ENCODE measurements at places on chromosomes 6 and 20.
A peak's percentile ranks its signal among the peaks of the same experiment; 100 is the strongest.

DNA sequence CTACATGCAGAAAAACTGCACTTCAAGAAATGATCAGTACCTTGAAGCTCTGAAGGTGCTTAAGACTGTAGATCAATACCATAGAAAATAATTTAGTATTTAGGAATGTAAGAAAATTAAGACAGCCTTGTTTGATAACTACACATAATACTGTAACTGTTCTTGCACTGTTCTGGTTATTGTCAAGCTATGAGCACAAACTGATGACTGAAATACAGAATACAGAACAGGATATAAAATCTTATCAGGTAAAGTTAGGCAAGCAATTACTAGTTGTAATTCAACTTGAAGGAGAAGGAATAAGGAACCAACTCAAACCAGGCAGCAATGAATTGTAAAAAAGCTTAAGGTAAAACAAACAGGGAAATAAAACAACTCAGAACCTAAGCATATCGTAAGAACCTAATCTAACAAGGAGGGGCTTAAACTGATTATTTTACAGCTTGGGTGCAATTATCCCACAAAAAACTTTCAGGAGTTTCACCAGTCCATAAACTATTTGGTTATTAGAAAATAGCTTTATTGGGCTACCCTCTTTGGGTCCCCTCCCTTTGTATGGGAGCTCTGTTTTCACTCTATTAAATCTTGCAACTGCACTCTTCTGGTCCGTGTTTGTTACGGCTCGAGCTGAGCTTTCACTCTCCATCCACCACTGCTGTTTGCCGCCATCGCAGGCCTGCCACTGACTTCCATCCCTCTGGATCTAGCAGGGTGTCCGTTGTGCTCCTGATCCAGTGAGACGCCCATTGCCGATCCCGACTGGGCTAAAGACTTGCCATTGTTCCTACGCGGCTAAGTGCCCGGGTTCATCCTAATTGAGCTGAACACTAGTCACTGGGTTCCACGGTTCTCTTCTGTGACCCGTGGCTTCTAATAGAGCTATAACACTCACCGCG, 97.7 kb downstream of the ATG5 start:
- no peak for DNase-seq

GRCh38 chr20:16477632-16478031, 95.6 kb downstream of the KIF16B start:
- DNase-seq: no peak

- no peak for DNase-seq
These were observed 30.8 kb downstream of the RRBP1 start for GRCh38 chr20:17651129-17651759.

- no peak for DNase-seq
These were observed 90.3 kb downstream of the OLIG3 start for GRCh38 chr6:137403855-137404254.

DNA sequence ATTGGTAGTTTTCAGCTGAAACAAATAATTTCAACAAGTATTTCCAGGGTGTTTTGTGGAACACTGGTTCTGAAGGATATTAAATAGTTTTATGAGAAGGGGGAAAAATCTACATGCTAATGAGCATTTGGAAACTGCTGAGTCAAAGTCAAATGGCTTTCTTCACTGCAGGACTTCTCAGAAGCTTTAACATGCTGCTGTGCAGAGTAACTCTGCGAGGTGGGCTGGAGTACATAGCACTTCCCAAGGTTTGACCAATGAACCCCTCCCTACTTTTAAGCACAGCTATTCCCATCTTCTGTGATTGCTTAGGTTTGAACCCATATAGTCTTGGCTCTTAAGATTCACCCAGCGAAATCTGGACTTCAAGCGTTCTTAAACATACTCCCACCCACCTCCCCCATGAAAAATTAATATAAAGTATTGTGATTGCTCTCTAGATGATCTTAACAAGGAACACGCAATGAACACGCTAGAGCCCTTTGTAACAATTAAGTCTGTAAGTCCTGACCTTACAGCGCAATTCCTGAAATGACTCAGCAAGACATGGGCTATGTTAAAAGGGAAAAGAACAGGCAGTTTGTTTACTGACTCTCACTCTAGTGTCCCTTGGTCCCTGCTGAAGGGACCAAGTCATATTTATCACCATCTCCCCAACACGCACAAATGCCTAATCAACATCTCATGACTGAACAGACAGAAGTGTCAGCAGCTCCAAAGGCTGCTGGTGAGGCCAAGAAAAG, 105.2 kb downstream of the NFATC2 start:
- DNase-seq: no peak

DNA sequence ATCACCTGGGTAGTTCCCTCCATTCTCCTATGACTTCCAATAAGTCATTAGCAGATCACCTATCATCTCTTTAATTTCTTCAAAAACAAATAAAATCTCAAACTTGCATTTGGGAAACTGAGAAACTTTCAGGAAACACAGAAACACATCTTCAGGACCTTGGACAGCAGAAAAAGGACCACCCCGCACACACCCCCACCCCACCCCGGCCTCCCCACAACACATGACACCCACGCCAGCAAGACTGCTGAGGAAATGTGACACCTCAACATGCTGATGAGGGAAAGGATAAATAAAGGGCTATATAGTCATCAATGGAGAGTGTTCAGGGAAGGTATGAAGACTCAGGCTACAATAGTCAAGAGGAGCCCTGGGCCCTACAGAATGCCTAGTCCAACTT, 15.6 kb upstream of the TRIM39 start:
- no peak for DNase-seq

DNA sequence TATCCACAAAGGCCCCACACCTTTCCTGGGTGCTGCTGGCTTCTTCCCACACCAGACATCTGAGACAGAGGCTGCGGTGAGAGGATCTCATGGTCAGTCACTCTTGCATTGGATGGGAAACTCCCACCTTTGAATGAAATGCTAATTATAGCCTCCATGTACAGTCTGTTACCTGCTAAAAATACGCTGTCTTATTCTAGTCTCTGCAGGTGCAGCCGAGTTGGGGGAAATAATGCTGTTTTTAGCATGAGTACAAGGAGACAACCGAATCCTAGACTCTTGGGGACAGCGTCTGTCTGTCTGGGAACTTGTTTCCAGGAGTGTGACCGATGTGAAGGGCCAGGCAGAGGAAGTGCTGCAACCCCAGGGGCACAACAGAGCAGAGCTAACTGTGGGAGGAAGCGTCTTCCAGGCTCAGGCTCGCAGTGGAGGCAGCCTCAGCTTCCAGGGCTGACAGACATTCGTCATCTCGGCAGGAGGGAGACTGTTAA, 286.2 kb downstream of the PREX1 start:
- DNase-seq: peak; percentile 83

- DNase-seq: no peak
These were observed 41.6 kb downstream of the FAM209B start for GRCh38 chr20:56574531-56575142.

DNA sequence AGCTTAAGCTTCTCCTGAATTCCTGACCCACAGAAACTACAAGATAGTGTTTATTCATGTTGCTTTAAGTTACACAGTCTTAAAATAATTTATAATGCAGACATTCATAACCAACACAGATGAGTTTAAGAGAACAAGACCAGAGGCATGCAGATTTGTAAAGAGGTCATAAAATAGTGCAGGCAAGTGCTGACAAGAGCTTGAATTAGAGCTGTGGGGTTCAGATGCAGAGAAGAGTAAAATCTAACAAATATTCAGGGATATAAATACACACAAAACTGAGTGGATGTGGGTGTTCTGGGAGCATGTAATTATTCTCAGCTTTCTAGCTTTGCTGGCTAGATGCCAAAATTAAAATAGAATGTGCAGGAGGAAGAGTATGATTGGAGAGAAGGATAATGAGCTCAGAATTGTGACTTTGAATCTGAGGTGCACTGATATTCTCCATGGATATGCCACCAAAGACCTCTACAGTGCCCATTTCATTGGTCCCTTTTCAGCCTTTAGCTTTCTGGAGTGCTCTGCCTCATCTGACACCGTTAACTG, 291.9 kb upstream of the SGK1 start:
- no peak for DNase-seq

- peak; percentile 78 for DNase-seq
These were observed 30.9 kb downstream of the BCL2L1 start for GRCh38 chr20:31691646-31692275.

DNA sequence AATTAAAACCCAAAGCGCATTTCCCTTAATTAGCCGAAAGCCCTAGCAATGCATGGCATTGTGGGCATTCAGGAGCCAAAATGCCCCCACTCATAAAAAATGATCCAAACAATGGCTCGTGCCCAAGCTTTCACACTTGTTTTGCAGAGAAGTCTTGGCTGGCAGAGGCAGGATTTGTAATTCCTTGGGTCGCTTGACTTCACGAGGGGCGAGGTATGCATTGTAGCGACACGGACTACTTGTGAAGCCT, 613 bp upstream of the SASH1 start:
- no peak for DNase-seq

- DNase-seq: no peak
These were observed 485.7 kb upstream of the JARID2 start for GRCh38 chr6:14759976-14760672.

GRCh38 chr6:149248693-149249369, 68.7 kb upstream of the TAB2 start:
- DNase-seq: no peak

DNA sequence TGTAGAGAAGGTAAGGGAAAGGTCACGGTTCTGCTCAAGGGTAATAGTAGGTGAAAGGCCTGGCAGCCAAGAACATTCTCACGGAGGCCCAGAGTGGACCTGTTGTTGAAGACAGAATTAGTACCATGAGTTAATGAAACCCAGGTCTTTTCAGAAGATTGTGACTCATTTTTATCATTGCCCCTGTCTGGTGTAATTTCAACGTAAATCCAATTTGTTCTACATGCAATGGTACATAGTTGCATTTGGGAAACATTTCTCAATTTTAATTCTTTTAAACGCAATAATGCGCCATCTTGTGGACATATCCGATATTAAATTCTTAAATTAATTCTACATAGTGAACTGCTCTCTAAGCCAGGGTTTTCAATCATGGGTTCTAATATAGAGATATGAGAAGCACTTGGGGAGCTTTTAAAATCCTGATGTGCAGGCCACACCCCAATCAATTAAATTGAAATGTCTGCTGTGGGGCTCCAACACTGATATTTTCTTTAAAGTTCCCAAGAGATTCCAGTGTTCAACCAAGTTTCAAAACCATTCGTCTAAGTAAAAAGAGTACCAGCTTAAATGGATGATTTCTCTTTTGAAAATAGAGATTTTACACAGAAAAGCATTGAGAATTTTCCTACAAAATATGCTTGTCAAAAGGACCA, 257.4 kb downstream of the PLCB1 start:
- peak; percentile 45 for DNase-seq

GRCh38 chr6:90729057-90729456, 142.2 kb upstream of the MAP3K7 start:
- DNase-seq: no peak

DNA sequence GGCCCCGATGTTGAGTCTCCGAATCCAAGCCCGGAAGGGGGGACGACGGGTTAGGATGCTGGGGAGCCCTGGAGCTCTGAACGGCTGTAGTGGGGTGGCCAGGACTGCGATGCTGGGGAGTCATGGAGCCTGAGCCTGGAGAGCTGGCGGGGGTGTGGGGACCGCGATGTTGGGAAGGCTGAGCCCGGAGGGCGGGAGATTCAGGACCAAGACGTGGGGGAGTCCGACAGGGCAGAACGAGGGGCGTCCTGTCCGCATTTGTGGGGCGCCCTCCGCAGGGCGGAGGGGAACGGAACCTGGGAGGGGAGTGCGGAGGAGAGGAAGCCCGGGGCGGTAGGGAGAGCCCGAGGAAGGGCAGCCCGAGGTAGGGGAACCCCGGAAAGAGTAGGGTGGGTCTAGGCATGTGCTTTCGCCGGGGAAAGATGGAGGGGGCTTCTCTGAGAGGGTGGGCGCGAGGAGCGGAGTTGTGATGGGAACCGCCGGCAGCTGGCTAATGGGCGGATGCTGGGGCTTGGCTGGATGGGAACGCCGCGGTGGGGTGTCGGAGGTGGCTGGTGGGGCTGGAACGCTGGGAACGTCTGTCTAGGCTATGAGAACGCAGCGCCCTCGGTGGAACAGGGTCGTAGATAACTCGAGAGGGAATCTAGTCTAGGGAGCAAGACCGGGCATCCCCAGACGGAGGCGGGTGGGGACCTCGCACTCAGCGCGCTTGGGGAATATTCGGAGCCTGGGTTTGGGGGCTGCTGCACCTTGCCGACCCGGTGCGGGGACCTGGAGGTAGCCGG, 684 bp downstream of the PAQR8 start:
- no peak for DNase-seq

- DNase-seq: no peak
These were observed 176.9 kb downstream of the FOXA2 start for GRCh38 chr20:22407237-22408193.

- DNase-seq: no peak
These were observed 98.8 kb downstream of the SEL1L2 start for GRCh38 chr20:13891575-13891974.

- DNase-seq: no peak
These were observed 177.9 kb downstream of the COL9A1 start for GRCh38 chr6:70124882-70125545.

- peak; percentile 93 for DNase-seq
These were observed 204.8 kb downstream of the TPBG start for GRCh38 chr6:82568290-82568993.

DNA sequence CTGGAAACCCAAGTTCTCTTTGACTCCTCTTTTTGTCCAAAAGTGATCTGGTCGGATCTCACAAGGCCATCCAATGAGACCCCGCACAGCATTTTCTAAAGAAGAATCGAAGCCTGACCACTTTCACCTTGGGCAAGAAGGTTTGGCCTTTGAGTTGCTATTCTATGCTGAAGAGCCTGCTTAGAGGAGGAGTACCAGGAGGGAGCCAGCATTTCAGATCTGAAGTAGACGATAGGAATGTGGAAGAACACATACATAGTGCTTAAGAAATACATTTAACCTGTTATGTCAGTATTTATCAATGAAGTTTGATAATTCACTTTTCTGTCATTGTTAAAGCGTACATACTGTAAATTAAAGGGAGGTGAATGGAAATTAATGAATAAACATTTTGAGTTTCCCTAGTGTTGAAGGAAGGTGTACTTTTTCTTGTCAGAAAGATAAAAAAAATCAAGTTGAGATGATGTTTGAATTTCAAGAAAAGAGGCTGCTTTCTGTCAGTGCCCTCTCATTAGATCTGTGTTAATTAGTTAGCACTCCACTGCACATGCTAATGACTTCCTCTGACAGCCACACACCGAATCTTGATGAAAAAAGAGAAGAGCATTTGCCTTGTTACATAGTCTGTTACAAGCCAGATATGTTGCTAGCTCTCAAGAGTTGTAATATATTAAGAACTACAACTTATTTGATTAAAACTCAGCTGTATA, 10.9 kb upstream of the TDRD6 start:
- DNase-seq: no peak

GRCh38 chr6:35402136-35402855, 49.8 kb upstream of the FANCE start:
- peak; percentile 66 for DNase-seq

DNA sequence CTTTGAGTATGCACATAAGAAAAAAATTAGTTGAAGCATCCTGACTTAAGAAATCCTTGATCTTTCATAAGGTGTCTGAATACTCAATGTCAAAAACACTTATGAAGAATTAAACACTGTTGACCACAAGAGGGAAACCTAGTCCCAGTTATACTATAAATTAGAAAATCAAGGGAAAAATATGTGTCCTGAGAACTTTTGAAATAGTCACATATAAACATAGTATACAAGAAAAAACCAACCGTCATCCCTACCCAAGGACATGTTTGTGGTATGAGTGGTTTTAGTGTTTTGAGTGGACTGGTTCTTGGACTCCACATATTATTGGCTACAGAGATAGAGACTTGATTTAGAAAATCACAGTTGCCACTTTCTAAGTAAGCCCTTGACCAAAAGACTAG, 7.6 kb upstream of the HLA-DRA start:
- peak; percentile 44 for DNase-seq

- DNase-seq: no peak
These were observed 62.8 kb upstream of the TFB1M start for GRCh38 chr6:155377061-155377460.

GRCh38 chr6:74268815-74269599, 573.0 kb downstream of the CD109 start:
- DNase-seq: no peak
